Activated naive CD4-positive, alpha-beta T cell (primary cell): ENCODE measurements at places on chromosomes 2 and 18.

- DNase-seq, result no peak
Measured at GRCh38 chr2:177748360-177748759, 324.2 kb downstream of the PDE11A start.

DNA sequence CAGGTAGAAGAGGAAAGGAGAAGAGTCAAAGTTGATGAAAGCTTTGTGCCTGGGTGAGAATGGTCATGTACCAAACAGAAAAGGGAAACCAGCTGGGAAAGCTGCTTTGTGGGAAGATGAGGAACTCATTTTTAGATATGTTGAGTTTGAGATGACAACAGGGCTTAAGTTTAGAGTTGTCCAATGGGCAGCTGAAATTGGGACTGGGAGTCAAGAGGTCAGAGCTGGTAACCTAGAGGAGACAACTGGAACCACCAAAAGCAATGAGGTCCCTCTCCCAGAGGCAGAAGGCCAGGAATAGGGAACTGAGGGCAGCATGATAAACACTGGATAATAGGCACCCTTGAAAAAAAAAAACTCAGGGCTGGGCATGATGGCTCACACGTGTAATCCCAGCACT lies 48.8 kb downstream of the SLC4A1AP start:
- no peak for DNase-seq

GRCh38 chr18:61975526-61976326 lies 82.9 kb upstream of the RNF152 start:
- no peak for DNase-seq

GRCh38 chr2:52077159-52077558 lies 1045.2 kb upstream of the NRXN1 start:
- no peak for DNase-seq

DNA sequence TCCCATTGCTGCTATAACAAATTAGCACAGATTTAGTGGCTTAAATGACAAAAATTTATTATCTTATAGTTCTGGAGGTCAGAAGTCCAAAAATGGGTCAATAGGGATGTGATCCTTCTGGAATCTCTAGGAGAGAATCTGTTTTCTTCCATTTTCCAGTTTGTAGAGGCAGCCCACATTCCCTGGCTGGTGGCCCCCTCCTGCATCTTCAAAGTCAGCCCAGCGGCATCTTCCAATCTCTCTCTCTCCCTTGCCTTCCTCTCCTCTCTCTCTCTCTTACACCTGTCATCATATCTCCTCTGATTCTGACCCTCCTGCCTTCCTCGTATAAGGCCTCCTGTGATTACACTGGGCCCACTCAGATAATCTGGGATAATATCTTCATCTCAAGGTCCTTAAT lies 3.9 kb upstream of the AGAP1 start:
- no peak for DNase-seq

DNA sequence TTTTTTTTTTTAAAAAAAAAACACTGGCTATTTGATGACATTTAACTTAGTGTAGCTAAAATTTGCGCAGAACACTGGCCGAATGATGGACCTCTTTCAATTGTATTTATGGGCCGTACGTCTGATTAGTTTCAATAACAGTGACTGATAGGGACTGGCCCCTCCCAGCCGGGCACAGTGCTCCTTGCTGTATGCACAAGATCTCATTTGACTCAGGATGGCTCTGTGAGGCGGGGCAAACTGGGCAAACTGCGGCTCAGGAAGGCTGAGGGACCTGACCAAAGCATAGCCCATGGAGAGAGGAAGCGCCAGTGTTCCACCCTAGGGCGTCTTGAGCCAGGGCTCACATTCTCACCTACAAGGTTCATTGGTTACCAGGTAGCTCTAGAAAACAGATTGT lies 21.2 kb downstream of the TRAF3IP1 start:
- no peak for DNase-seq

- no peak for DNase-seq
Measured at GRCh38 chr2:55838653-55839052, 84.9 kb downstream of the EFEMP1 start.

- DNase-seq, result no peak
Measured at GRCh38 chr2:159285433-159285832, 1.1 kb downstream of the WDSUB1 start.

DNA sequence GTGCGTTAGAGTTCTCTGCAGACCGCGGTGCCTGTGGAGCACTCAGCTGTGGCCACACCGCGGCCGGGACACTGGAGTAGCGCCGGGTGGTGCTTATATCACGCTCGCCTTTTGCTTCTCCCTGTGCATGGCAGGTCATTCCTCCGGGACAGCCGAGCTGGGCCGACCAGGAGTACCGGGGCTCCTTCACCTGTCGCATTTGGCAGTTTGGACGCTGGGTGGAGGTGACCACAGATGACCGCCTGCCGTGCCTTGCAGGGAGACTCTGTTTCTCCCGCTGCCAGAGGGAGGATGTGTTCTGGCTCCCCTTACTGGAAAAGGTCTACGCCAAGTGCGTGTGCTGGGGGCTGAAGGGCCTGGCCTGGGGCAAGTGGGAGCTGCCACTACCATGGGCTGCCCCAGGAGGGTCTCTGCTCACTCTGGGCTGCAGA lies 4.2 kb downstream of the CAPN10 start:
- DNase-seq, result no peak

GRCh38 chr2:175579646-175580045 lies 398.1 kb upstream of the ATP5MC3 start:
- no peak for DNase-seq
